ENCODE measurements at places on chromosomes 4 and X. TPM values are rescaled to one million over a fixed set of nuclear protein-coding genes. Genes with fewer than 3 reads are reported as not detected.

DNA sequence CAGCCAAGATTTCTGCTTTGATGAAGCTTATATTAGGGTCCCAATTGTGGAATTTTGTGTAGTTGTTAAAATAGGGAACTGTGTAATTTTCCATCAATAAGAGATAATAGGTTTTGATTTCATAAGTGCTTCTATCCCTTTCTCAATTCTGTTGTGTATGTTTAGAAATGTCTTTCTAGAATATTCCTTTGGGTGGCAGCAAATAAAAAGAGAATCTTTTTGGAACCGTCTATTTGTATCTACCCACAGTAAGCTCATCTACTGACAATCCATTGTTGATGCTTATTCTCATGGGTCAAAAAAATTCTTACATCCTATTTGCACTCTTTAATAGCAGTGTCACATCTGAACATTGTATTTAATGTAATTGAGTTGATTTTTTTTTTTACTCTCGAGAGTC lies 61.7 kb downstream of the TMA16 start:
- no peaks in the 10 kb centered on the region for H3K36me3 ChIP-seq
- no peaks in the 10 kb centered on the region for H3K4me1 ChIP-seq
- no peaks in the 10 kb centered on the region for H3K27me3 ChIP-seq
- DNase-seq, result no peak
- H3K4me3 ChIP-seq, result no peak overlapping the region

DNA sequence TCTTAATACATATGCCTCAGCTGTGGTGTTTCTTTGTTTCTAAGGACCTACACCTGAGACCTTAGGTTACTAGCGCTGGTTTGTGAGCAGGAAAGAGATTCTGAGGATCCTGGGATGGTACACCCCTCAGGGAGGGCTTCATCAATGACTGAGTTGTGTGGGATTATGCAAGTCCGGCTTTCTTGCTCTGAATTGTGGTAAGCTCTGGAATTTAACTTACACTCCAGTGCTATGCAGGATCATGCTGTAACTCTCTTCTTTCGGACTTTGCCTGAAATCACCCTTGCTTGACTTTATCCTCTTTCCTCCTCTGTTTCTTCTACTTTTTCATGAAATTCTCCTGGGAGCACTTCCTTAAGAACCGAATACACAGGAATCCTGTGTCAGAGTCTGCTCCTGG lies 431.5 kb upstream of the BOD1L1 start:
- no peaks in the 10 kb centered on the region for H3K27me3 ChIP-seq
- no peak for DNase-seq
- no peak overlapping the region for H3K27ac ChIP-seq

DNA sequence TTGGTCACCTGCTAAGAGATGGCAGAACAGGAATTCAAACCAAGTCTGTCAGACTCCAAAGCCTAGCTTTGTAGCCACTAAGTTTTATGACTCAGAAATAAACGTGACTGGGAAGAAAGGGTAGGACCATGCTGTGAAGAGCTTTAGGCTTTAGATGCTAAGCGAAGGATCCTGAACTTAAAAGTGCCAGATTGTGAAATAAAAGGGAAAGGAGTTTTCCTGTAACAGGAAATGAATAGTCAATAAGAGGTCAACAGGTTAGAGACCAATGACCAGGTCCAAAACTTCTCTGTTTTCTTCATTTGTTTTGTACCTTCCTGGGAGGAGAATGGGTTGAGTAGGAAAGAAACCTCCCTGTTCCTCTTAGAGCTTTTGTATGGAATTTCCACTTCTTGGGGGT lies 98.8 kb upstream of the EOLA2 start:
- H3K36me3 ChIP-seq, result no peaks in the 10 kb centered on the region
- H3K4me3 ChIP-seq, result no peak overlapping the region
- no peaks in the 10 kb centered on the region for H3K27me3 ChIP-seq
- H3K4me1 ChIP-seq, result peaks cover 6% of the 10 kb centered on the region
- no peak overlapping the region for H3K27ac ChIP-seq
- no peak for DNase-seq

DNA sequence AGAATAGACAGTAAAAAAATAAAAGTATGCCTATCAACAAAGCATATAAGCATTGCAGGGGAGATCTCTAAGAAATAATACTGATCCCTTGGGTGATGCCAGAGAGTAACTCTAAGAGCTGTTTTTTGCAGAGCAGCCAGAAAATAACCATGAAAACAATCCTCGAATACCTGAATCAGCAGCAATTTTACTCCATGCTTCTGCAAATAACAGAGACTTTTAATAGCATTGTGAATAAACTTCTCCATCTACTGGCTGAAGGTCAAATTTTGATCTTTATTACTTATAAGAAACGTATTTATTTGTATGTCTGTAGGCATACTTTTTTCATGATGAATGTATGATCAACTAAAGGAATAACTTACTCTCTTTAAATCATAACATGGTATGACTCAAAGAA lies 334.5 kb downstream of the GALNTL6 start:
- no peaks in the 10 kb centered on the region for H3K27me3 ChIP-seq
- peak; percentile 2 for DNase-seq
- no peaks in the 10 kb centered on the region for H3K4me1 ChIP-seq

GRCh38 chrX:118493653-118494297 lies 1.8 kb upstream of the DOCK11 start:
- H3K27me3 ChIP-seq, result no peaks in the 10 kb centered on the region
- no peak overlapping the region for H3K4me3 ChIP-seq
- no peak overlapping the region for H3K27ac ChIP-seq
- DNase-seq, result no peak

- no peaks in the 10 kb centered on the region for H3K36me3 ChIP-seq
- H3K27me3 ChIP-seq, result no peaks in the 10 kb centered on the region
- no peak overlapping the region for H3K27ac ChIP-seq
Measured at GRCh38 chr4:25330335-25330734, 17.8 kb downstream of the ZCCHC4 start.

DNA sequence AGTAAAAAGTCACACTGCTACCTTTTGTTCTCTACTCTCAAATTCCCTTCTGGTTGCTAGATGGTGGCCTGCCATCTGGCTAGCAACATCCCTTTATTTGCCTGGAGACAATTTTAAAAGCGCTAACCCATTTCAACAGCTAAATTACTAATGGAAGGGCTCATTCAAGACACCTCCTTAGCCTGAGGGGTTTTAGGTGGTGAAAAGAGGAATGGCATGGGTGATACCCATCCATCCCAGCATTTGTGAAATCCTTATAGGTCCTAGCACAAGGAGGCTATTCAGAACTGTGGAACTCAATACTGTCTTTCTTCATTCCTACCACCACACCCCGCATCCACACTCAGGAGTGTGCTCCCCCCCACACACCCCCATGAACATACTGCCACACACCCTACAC lies 33.5 kb downstream of the ARHGEF9 start:
- H3K36me3 ChIP-seq, result no peaks in the 10 kb centered on the region
- peaks cover 2% of the 10 kb centered on the region for H3K4me1 ChIP-seq
- H3K4me3 ChIP-seq, result no peak overlapping the region
- H3K27me3 ChIP-seq, result no peaks in the 10 kb centered on the region
- no peak for DNase-seq

DNA sequence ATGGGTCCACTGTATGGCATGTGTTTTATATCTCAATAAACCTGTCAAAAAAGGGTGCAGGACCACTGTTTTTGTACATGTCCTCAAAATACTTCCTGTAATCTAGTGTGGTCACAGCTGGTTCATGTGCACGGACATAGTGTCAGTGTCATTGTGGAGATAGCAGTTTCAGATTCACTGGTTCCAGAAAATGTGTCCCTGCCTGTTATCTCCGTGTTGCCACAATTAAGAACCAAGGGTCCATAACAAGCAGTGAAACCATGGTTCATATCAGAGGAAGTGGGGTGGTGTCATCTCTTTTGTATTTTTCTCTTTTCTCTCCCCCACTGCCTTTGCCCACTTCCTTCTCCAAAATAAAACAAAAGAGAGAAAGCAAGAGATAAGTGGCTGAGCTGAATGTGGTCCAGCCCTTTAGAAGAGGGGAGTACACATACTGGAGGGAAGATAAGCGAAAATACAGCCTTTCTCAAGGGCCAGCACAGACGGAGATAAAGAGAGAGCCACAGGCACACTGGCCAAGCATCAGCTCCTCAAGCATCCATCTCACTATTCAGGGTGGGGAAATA lies 51.2 kb downstream of the TBL1X start:
- DNase-seq, result no peak
- no peaks in the 10 kb centered on the region for H3K36me3 ChIP-seq
- H3K4me3 ChIP-seq, result no peak overlapping the region
- no peaks in the 10 kb centered on the region for H3K4me1 ChIP-seq
- no peak overlapping the region for H3K27ac ChIP-seq

GRCh38 chr4:147794787-147795413 lies 63.0 kb downstream of the ARHGAP10 start:
- DNase-seq, result no peak
- peaks cover 4% of the 10 kb centered on the region for H3K4me1 ChIP-seq
- H3K4me3 ChIP-seq, result no peak overlapping the region
- H3K27me3 ChIP-seq, result no peaks in the 10 kb centered on the region

DNA sequence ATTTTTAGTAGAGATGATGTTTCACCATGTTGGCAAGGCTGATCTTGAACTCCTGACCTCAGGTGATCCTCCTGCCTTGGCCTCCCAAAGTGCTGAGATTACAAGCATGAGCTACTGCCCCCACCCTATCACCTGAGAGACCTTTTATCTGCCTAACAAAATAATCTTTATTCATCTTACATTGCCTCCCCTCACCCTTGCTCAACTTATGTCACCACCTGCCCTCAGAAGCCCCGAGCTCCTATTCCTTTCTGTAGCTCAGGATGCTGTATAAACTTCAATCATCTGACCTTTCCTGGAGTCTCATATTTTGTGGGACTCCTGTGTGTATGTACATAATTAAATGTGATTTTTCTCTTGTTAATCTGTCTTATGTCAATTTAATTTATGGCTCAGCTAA lies 29.7 kb upstream of the ENPP6 start:
- H3K4me1 ChIP-seq, result no peaks in the 10 kb centered on the region
- no peaks in the 10 kb centered on the region for H3K36me3 ChIP-seq
- no peaks in the 10 kb centered on the region for H3K27me3 ChIP-seq
- no peak overlapping the region for H3K27ac ChIP-seq

DNA sequence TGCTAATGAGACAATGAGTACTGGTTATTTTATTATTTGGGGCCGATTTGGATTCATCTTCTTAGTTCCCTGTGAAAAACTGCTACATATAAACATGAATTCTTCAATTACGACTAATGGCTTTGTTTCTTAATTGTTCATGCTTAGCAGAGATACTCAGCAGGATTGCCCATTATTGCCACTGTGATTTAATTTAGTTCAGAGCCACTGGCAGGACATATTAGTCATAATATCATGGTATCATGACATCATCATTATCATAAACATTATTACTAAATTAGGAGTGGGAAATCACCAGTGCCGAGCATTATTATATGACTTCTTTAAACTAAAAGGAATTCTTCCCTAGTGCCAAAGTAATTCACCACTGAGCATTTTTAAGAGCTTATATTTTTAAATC lies 201.4 kb downstream of the SPOCK3 start:
- H3K36me3 ChIP-seq, result no peaks in the 10 kb centered on the region
- H3K4me3 ChIP-seq, result no peak overlapping the region
- no peaks in the 10 kb centered on the region for H3K27me3 ChIP-seq
- H3K27ac ChIP-seq, result no peak overlapping the region
- peak; percentile 21 for DNase-seq

- H3K27me3 ChIP-seq, result no peaks in the 10 kb centered on the region
- no peak overlapping the region for H3K27ac ChIP-seq
- H3K4me3 ChIP-seq, result no peak overlapping the region
Measured at GRCh38 chr4:187042251-187042650, 318.6 kb upstream of the FAT1 start.

DNA sequence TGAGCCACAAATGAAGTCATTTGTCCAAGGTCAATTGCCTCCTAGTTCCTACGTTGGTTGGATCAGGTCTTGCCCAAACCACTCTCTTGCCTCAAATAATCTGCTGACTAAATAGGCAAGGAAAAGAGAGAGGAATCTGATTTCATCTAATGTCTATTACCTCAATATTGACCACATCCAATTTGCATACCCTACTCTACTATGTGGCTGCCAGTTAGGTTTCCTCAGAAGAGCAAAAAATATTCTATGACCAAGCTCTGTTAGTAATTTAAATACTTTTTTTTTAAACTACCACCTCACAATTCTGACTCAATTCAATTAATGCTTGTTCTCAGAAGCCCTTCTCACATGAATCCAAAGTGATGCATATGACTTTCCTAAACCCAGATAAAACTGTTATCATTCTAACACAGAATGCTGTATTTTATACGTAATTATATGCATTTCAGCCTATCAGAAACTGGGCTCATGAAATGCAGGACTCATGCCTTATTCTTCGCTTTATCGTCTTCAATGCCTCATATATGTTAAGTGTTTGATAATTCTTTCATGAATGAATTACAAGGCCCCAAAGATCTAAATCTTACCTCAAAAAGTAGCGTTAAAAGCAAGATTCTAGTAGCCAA lies 98.6 kb downstream of the HUWE1 start:
- peaks cover 8% of the 10 kb centered on the region for H3K36me3 ChIP-seq
- no peak for DNase-seq
- H3K27me3 ChIP-seq, result no peaks in the 10 kb centered on the region
- no peak overlapping the region for H3K27ac ChIP-seq

DNA sequence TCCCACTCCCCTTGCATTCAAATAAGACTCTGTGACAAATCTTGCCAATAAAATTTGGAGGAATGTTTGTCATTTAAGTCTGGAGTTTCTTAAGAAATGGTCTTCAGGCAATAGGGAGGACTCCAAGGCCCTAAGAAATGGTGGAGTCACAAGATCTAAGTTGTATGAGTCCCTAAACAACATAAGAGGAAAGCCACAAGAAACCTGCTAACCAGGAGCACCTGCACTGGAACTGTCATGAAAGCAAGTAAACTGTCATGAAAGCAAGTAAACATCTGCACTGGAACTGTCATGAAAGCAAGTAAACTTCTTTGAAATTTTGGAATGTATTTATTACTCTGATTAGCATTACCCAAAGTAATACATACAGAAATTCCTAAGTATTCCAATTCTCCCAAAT lies 3.5 kb downstream of the CNOT6L start:
- H3K36me3 ChIP-seq, result no peaks in the 10 kb centered on the region
- no peaks in the 10 kb centered on the region for H3K4me1 ChIP-seq
- no peak overlapping the region for H3K27ac ChIP-seq
- H3K4me3 ChIP-seq, result no peak overlapping the region

DNA sequence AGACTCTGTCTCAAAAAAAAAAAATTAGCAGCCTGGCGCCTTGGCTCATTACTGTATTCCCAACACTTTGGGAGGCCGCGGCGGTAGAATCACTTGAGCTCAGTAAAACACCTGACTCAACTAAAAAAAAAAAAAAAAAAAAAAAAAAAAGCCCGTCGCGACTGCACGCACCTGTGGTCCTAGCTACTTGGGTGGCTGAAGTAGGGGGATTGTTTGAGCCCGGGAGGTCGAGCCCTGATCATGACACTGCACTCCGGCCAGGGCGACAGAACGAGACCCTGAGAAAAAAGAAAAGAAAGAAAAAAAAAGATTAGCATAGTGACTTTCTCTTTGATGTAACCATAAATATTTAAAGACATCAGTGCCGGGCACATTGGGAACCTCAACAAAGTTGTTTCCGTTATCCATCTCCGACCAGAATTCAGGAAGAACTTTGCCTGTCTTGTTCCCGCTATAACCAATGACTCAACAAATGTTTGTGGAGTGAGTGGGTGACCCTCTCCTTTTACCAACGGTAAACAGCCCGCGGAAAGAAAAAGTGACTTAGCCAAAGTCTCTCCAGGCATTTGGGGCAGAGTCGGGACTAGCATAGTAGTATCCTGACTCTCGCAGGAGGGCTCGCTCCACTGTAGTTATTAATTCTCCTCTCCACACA lies 553 bp upstream of the MED28 start:
- H3K4me3 ChIP-seq, result peak overlapping the region; percentile 98
- H3K4me1 ChIP-seq, result peaks cover 4% of the 10 kb centered on the region
- peak; percentile 82 for DNase-seq
- peaks cover 2% of the 10 kb centered on the region for H3K36me3 ChIP-seq
- H3K27ac ChIP-seq, result peak overlapping the region; percentile 97
- no peaks in the 10 kb centered on the region for H3K27me3 ChIP-seq

The FBXL5 gene
- total RNA-seq, result 120 TPM

The ATOH1 gene
- not detected for total RNA-seq

The CHRNA9 gene
- total RNA-seq, result not detected

The TCEAL7 gene
- total RNA-seq, result 32.5 TPM

The GNRHR gene
- not detected for total RNA-seq
